ENCODE measurements at places on chromosomes 5 and 9. TPM values are rescaled to one million over a fixed set of nuclear protein-coding genes. Genes with fewer than 3 reads are reported as not detected.

The AQP3 gene
- total RNA-seq = 5.5 TPM

The ZNF883 gene
- total RNA-seq = not detected

The LIX1 gene
- not detected for total RNA-seq

The DRD1 gene
- 0.54 TPM for total RNA-seq

- no peaks in the 10 kb centered on the region for H3K36me3 ChIP-seq
- H3K27ac ChIP-seq = no peak overlapping the region
- no peak overlapping the region for H3K4me3 ChIP-seq
These were observed 91.2 kb downstream of the PJA2 start for GRCh38 chr5:109318455-109319108.

- H3K27me3 ChIP-seq = no peaks in the 10 kb centered on the region
- H3K27ac ChIP-seq = no peak overlapping the region
- H3K4me3 ChIP-seq = no peak overlapping the region
- no peaks in the 10 kb centered on the region for H3K36me3 ChIP-seq
- no peaks in the 10 kb centered on the region for H3K4me1 ChIP-seq
- DNase-seq = no peak
These were observed 16.3 kb downstream of the PRXL2C start for GRCh38 chr9:96638606-96639364.
